Activated T-helper 9 cell treated with anti-CD3 and anti-CD28 coated beads, Interleukin-2, amount 50 U/mL, for 16 hours (primary cell): ENCODE measurements at places on chromosomes 1 and 21.

GRCh38 chr1:61210435-61211154, 128.2 kb downstream of the NFIA start:
- no peak for DNase-seq

DNA sequence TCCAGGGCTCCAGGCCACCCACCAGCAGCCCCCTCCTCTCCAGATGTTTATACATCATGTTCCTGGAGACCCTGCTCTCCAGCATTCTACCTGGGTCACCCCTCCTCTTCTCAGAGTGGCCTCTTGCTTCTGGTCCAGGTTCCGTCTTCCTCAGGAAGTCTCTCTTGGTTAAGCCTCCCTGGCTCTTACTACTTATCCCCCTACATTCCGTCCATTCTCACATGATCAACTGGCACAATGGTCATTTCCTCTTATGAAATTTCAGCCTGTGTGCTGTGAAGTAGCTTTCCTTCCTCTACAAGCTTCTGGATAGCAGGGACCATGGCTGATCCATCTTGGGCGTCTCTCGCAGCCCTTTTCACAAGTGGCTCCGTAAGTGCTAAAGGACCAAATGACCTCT, 33.9 kb upstream of the ATP2B4 start:
- DNase-seq: no peak

DNA sequence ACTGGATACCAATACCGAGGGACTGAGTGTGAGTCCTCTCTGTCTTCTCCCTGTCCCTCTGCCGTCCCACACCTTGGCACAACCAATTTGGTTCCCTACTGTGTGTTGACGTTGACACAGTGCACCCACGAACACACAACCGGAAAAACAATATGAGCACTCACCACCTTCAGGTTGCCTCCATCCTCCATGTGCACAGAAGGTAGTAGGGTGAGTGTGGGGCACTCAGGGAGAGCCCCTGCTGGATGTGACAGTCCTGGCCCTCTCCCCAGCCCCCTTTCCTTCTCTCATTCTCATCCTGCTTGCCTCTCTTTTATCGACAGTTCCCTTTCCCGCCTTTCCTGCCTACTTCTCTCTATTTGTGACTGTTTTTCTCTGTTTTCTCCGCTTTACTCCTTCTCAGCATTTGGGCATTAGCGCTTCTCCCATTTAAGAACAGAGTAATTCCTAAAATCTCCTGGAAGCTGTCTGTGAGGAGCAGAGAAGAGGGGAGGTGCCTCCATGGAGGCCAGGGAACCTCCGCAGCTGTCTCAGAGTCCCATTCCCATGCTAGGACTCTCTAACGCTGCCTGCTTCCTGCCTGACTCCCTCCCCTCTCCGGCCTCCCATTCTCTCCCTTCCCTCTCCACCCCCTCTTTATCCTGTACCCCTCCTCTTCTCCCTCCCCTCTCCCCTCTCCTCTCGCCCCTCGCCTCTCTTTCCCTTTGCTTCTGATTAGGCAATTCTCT, 16.4 kb downstream of the CADM3 start:
- no peak for DNase-seq

DNA sequence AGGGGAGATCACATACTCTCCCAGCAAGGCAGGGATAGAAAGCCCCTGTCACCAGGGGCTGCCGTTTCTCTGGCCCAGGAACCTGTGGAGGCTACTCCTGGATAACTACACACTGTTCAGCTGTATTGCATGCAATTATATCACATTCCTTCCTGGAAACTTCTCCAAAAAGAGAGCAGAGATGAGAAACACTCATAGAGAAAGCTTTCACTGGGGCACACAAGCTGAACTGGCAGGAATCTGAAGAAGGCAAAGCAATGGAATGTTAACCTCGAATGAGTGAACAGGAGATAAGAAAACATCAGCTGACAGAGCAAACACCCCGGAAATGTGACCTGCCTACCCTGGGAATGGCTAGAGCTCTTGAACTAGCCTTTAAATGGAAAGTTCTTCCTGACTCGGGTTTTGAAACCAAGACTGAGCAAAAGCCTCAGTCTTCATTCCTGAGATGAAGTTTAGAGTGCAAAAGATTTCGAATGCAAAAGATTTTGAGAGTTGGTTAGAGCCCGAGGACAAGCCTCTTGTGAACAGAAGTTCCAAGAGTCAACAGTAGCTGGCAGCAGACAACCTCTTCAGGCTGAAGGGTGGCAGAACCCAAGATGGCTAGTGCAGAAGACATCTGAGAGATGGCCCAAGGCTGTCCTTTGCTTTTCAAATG, 32.3 kb downstream of the CCN1 start:
- DNase-seq: no peak

GRCh38 chr1:42690477-42691156, 8.4 kb downstream of the YBX1 start:
- DNase-seq: no peak

GRCh38 chr1:68495968-68496679, 758 bp downstream of the DEPDC1 start:
- no peak for DNase-seq

DNA sequence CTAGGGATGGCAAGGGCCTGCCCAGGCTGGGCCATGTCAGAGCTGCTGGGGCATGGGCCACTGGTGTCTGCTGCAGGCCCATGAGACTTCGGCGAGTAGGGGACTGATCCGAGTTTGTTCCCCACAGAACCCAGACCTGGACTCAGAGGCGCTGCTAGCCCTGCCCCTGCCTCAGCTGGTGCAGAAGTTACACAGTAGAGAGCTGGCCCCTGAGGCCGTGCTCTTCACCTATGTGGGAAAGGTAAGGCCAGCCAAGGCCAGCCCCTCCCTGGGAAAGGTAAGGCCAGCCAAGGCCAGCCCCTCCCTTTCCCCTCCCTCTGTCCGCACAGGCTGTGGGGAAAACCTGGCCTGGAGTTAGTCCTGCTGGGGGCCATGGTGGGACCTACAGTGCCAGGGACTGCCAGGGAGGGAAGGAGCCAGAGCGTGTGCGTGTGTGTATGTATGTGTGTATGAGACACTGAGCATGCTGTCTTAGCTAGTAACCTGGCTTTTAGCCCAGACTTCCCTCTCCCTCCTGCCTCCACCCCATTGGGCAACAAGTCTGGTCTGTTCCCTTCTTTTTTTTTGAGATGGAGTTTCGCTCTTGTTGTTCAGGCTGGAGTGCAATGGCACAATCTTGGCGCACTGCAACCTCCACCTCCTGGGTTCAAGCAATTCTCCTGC, 8.0 kb downstream of the FAAH start:
- no peak for DNase-seq

DNA sequence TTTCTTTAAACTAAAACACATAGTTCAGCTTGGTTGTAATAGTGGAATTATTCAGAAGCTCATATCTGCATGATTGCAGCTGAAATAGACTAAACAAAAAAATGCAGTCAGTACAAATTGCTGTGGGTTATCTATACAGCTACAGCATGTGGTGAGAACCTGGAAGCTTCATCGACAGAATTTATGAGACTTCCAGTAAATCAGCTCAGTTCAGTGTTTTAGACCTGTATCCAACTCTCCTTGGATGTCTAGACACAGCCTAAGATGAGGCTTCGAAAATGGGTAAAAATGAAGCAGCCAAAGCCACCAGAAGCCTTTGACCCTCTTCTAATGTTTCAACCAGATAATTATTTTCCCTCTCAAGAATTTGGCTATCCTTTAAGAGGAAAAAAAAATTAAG, 127.1 kb upstream of the C1orf105 start:
- DNase-seq: no peak

GRCh38 chr1:29515170-29515955, 279.0 kb downstream of the PTPRU start:
- no peak for DNase-seq
